AG04450 (cell line): ENCODE measurements at places on chromosomes 2 and 18. TPM values are rescaled to one million over a fixed set of nuclear protein-coding genes. Genes with fewer than 3 reads are reported as not detected.

KLHL41 gene
- 0.22 and 0.26 TPM in 2 replicates for polyA plus RNA-seq

RUFY4 gene
- polyA plus RNA-seq: not detected in 2 replicates

SH3RF3 gene
- polyA plus RNA-seq: 5.7 and 7.0 TPM in 2 replicates

TEX44 gene
- not detected in 2 replicates for polyA plus RNA-seq

MSTN gene
- polyA plus RNA-seq: 0.06 and 0.12 TPM in 2 replicates

HAAO gene
- polyA plus RNA-seq: 3.1 and 4.2 TPM in 2 replicates

PLGLB2 gene
- polyA plus RNA-seq: 2.9 and 4.5 TPM in 2 replicates

KCNS3 gene
- 0.32 and 0.46 TPM in 2 replicates for polyA plus RNA-seq

CLEC4F gene
- polyA plus RNA-seq: not detected in 2 replicates

ZSWIM2 gene
- 0.10 TPM in 1 of 2 replicates, not detected in the other for polyA plus RNA-seq

TLX2 gene
- polyA plus RNA-seq: not detected in 2 replicates

SMYD1 gene
- polyA plus RNA-seq: not detected in 2 replicates

SERPINB10 gene
- polyA plus RNA-seq: 0.19 TPM in 1 of 2 replicates, not detected in the other

EVX2 gene
- polyA plus RNA-seq: not detected in 2 replicates

GPR17 gene
- not detected in 2 replicates for polyA plus RNA-seq

OSBPL1A gene
- polyA plus RNA-seq: 41.0 and 56.1 TPM in 2 replicates

HOXD1 gene
- not detected in 2 replicates for polyA plus RNA-seq

SNED1 gene
- 1.6 and 2.4 TPM in 2 replicates for polyA plus RNA-seq

IHH gene
- polyA plus RNA-seq: 0.04 TPM in 1 of 2 replicates, not detected in the other

EGR4 gene
- not detected in 2 replicates for polyA plus RNA-seq

CKAP2L gene
- polyA plus RNA-seq: 2.9 and 4.4 TPM in 2 replicates

SLC9A4 gene
- not detected in 2 replicates for polyA plus RNA-seq

ARHGAP15 gene
- polyA plus RNA-seq: not detected in 2 replicates

ANKRD62 gene
- not detected in 2 replicates for polyA plus RNA-seq

DSG4 gene
- polyA plus RNA-seq: not detected in 2 replicates

ACVR1C gene
- polyA plus RNA-seq: 0.04 and 0.14 TPM in 2 replicates

IL1RL1 gene
- 0.30 and 0.31 TPM in 2 replicates for polyA plus RNA-seq

SERPINB11 gene
- not detected in 2 replicates for polyA plus RNA-seq

ALKAL2 gene
- 0.14 TPM in 1 of 2 replicates, not detected in the other for polyA plus RNA-seq

SAG gene
- polyA plus RNA-seq: not detected in 2 replicates

STARD6 gene
- 0.14 TPM in 1 of 2 replicates, not detected in the other for polyA plus RNA-seq

CNDP1 gene
- not detected in 2 replicates for polyA plus RNA-seq

REG1A gene
- polyA plus RNA-seq: not detected in 2 replicates

PER2 gene
- polyA plus RNA-seq: 1.7 and 1.9 TPM in 2 replicates

RFX8 gene
- polyA plus RNA-seq: 1.8 and 2.3 TPM in 2 replicates

FHOD3 gene
- 41.1 and 50.3 TPM in 2 replicates for polyA plus RNA-seq

DLGAP1 gene
- polyA plus RNA-seq: 0.09 and 0.17 TPM in 2 replicates

SLC8A1 gene
- 15.8 and 19.3 TPM in 2 replicates for polyA plus RNA-seq

NEMP2 gene
- polyA plus RNA-seq: 3.5 and 7.3 TPM in 2 replicates

GPR155 gene
- polyA plus RNA-seq: 3.8 and 5.4 TPM in 2 replicates
